ENCODE measurements at places on chromosomes 4 and X.
A peak's percentile ranks its signal among the peaks of the same experiment; 100 is the strongest.

DNA sequence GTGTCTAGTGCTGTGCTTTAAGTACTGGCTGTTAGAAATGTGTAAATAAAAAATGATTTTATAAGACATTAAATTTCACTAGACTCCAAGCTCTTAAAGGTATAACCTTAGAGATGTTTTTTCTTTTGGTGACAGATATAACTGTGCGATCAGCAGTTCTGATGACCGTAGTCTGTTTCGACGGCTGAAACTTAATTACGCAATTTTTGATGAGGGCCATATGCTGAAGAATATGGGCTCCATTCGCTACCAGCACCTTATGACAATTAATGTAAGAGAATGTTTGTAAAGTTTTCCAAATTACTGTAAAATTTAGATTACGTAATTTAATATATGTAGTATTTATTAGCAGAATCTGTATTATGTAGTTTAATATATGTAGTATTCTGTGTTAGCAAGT lies 66.4 kb downstream of the HPGDS start:
- DNase-seq, result no peak

- no peak for DNase-seq
Measured at GRCh38 chr4:39036172-39036571, 4.0 kb upstream of the TMEM156 start.

DNA sequence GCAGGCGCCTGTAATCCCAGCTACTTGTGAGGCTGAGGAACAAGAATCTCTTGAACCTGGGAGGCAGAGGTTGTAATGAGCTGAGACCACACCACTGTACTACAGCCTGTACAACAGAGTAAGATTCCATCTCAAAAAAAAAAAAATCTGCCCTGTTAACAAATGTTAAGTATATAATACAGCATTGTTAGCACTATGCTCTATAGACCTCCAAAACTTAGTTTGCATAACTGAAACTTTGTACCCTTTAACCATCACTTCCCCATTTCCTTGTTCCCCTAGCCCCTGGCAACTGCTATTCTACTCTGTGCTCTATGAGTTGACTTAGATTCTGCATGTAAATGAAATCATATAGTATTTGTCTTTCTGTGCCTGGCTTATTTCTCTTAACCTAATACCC lies 76.7 kb downstream of the TAB3 start:
- no peak for DNase-seq

DNA sequence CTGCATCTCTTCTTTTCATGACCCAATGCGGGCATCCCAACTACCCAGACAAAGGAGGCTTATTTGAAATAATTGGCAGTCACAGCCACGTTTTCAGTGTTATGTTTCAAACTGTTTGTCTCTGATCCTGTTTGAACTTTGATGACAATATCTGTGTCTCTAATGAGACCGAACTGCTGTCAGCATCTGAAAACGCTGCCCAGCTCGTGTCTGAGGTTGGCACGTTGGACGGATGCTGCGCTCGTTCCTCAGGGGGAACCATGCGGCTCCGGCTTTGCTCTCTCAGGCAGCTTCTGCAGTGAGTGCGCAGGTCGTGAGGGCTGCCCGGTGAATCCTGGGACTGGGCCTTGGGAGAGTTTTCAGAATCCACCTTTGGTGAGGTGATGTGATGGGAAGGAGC lies 58.4 kb upstream of the SORBS2 start:
- DNase-seq, result no peak

GRCh38 chr4:112119353-112119783 lies 25.9 kb upstream of the FAM241A start:
- peak; percentile 47 for DNase-seq

Data from MM.1S (cell line).